ENCODE measurements at places on chromosomes 2 and 18.
A peak's percentile ranks its signal among the peaks of the same experiment; 100 is the strongest.

DNA sequence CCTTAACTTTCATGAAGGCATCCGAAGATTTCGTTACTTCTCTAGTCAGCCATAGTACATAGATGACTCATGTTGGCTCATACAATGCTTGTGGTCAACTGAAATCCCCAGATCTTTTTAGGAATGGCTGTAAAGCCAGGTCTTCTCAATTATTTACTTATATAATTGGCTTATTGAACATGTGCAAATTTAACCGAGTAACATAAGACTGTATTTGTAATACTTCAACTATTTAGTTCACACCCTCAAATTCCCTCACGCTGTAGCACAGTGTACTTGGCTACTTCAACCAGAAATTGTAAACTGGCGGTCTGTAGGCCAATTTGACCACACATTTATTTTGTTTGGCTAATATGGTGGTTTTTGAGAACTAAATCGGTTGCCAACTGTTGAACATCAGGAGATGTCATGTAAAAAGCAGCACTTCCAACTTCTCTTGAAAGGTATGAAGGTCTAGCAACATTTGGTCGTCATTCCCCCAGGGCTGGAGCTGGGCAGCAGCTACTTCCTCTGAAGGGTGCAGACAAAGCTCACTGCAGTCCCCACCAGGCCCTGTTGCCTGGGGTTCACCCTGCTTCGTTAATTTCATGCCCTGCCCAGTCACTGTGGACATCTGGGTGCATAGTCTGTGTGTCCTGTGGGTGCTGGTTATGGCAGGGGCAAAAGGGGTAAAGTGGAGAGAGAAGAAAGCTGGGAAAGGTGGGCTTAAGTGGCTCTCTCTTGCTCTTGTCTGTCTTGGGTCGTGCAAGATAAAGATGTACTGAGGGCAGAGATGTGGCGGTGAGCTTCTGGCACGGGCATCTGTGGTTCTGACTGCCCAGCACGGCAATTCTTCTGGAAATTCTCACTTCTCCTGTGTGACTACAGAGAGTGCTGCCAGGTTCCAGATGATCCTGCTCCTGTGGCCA, 3.2 kb upstream of the SH3RF3 start:
- DNase-seq: no peak

- DNase-seq: no peak
Observed at GRCh38 chr2:161576421-161576820, 47.8 kb upstream of the SLC4A10 start.

DNA sequence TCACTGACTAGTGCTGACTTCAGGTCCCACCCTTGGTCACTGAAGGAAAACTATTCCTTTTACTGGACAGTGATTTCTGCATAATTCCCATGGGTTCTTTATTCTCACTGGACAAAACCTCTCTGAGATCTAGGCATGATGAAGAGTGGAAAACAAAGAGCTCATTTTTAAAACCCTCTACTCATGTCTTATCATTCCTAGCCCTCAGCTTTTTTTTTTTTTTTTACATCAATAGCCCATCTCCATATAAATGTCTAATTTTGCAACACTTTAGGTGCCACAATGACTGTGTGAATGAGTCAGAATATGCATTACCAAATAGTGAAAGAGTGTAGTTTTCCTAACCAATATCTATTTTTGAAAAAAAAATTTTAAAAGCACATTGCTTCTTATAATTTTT, 74.8 kb downstream of the TCF4 start:
- DNase-seq: no peak

- DNase-seq: no peak
Observed at GRCh38 chr2:118322406-118322805, 234.1 kb downstream of the INSIG2 start.

GRCh38 chr2:181836583-181836982, 54.9 kb upstream of the ITPRID2 start:
- no peak for DNase-seq

DNA sequence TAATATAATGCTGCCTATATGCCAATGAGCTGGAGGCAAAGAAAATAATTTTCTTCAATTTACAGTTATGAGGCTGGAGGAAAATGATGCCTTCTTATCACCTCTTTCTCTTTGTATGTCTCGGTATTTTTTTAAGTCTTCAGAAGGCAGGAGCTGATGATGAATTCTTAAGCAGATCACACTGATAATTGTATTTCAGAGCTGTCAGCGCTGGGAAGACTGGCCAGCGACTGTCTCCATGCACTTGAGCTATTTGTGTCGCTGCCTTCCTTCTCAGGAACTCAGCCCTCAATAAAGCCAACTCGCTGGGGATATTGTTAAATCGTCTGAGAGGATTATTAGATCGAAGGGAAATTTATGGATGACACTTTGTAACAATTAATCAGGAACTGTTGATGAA, 40.3 kb downstream of the PTGR3 start:
- DNase-seq: no peak

- peak; percentile 63 for DNase-seq
Observed at GRCh38 chr18:21897811-21898210, 157.2 kb downstream of the MIB1 start.

DNA sequence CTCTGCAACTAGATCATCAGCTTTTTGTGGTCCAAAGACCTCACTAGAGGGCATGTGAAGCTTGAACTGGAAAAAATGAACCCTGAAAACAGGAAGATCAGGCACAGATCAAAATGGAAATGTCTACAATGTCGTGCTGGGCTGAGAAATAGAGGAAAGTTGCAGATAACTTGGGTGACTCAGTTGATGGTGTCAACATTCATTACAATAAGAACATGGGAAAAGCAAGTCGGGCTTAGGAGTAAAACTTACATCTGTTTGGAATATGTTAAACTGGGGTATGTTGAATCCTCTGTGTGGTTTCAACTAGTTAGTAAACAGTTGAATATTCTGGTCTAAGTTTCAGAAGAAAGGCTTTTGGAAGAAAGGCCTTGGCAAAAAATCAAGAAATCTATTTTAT, 940.4 kb downstream of the ERBB4 start:
- DNase-seq: no peak

DNA sequence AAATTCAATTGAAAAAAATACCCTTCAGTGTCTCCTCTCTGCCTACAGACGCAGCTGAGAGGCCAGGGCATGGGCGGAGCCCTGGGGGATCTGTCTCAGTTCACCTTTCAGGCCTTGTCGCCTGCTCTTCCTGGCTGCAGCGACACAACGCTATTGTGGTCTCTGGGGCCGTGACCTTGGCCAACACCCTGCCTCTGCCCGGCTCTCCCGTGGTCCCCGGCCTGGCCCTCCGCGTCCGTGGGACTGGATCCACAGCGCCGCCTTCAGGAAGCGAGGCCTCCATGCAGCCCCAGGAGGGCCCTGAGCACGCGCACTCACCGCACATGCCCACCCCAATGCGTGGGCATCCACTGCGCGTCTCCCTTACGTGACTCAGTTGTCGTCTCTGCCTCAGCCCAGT, 81.1 kb downstream of the MRPS9 start:
- peak; percentile 21 for DNase-seq

DNA sequence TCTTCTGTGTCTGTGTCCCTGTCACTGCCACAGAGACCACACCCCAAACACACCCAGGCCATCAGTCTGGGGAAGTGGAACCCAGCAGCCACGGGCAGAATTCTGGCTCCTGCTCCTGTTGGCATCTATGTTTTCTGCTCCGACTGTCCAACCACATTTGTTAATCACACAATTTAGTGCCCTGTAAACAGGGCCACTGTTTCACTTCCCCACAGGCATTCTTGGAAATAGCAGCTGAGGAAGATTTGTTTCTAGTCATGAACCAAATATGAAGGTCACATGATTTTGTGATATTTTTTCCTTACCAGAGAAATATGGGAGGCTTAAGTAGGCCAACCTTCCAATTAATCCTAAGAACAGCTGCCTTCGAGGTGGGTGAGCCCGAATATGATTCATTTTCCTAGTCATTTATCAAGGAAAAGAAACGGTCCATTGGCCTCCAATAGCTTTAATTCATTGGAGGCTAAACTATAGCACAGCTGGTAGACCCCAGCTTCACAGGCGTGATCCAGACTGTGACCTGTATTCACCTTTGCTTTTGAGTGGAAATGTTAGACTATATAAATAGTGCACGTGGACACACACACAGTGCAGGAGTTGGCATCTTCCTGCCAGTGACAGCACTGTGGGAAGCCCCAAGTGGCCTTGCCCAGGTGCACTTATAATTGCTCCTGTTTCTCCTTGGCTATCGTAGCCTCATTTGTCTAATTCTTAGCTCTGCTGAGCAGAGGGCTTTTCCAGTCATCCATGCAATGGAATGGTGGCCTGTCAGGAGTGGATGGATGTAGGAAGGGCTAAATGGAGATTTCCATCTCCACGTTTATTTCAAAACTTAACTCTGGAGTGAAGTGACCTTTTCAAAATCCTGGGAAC, 267.9 kb downstream of the LPIN1 start:
- DNase-seq: no peak

GRCh38 chr2:217289907-217290280, 430.0 kb upstream of the TNP1 start:
- DNase-seq: peak; percentile 32

GRCh38 chr2:135586148-135586547, 54.9 kb downstream of the R3HDM1 start:
- DNase-seq: peak; percentile 4

- DNase-seq: no peak
Observed at GRCh38 chr18:11868230-11868629, 17.0 kb downstream of the CHMP1B start.

DNA sequence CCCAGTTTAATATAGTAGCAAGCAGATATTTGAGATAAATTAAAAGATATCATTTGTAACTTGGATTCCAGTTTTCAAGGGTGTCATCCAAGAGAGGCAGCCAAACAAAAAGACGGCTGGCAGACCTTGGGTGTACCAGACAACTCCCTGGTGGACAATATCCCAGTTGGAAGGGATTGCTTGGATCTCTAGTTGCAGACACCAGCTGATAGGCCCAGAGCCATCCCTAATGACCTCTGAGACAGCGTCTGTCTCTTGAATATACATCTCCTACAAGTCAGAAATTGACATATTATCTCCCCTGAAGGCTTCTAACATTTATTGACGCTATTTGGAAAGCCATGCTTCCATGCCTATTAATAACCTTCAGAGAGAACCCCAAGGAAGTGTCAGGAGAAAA, 67.7 kb downstream of the ACVR1 start:
- DNase-seq: no peak

GRCh38 chr18:49212819-49213218, 247.6 kb downstream of the DYM start:
- no peak for DNase-seq

GRCh38 chr2:61662990-61663389, 124.8 kb upstream of the XPO1 start:
- DNase-seq: no peak

GRCh38 chr2:190794377-190794776, 86.2 kb upstream of the GLS start:
- no peak for DNase-seq

GRCh38 chr2:238908960-238909951, 61.4 kb downstream of the TWIST2 start:
- DNase-seq: no peak

- DNase-seq: no peak
Observed at GRCh38 chr2:27932396-27932795, 41.9 kb downstream of the BABAM2 start.

DNA sequence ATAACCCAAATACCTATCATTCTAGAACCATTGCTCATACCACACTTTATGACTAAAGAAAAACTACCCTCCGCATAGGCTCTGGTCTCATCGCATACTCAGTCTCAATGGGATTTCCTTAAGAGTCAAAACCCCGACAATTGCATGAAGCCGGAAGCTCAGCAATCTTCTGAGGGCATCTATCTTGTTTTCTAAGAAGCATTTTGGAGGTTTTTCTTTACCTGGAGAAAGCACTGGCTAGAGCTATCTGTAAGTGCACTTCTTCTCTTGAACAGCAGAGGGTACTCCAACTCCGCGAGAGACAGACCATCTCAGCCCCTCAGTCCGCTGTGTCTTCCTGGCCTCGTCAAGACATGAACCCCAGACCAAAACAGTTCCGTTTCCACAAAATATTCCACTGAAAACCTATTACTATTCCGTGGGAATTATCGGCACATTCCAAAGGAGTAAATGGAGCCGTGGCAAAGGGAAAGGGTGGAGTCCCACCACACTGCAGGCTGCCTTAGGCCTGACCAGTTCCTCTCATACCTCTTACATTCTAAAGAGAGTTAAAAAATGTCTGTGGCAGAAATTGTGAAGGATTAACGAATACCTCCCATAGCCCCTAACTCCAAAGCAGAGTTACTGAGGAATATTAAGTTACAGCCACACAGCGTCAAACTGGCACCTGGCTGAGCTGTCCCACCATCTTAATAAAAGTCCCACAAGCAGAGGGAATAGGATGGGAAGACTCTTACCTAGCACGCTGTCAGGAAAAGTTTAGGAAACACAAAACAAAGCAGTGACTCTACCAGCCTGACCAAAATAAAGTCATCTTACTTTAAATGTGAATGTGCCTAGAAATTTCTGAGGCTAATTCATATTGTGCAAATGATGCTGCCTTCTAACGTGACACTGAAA, 325.6 kb upstream of the VRK2 start:
- DNase-seq: peak; percentile 69

GRCh38 chr2:183001948-183002347, 36.3 kb downstream of the NCKAP1 start:
- no peak for DNase-seq

GRCh38 chr2:238999291-238999741, 151.4 kb downstream of the TWIST2 start:
- DNase-seq: no peak

DNA sequence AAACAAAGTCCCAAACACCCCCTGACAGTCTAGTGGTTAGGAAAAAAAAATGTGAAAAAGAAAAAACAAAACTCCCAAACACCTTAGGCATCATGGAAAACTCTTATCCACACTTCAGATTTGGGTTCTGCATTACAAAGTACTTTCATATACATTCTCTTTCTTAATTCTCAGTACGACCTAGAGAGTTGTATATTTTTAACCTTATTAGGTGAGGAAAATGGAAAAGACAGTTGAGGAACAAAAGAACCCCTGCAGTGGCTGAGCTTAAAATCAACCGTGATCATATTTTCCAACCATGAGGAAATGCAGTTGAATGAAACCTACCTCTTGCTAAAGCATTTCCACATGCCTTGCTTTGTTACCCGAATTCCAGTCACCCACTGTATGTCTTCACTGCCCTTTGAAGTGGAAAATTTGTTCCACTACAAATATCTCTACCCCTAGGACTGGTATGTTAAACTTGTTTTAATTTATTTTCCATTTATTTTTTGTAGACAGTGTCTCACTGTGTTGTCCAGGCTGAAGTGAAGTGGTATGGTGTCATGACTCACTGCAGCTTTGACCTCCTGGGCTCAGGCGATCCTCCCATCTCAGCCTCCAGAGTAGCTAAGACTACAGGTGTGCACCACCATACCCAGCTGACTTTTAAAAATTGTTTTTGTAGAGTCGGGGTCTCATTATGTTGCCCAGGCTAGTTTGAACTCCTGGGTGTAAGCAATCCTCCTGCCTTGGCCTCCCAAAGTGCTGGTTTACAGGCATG, 56.9 kb upstream of the LPIN2 start:
- DNase-seq: no peak

GRCh38 chr2:197560146-197560665, 44.3 kb downstream of the MOB4 start:
- DNase-seq: no peak

DNA sequence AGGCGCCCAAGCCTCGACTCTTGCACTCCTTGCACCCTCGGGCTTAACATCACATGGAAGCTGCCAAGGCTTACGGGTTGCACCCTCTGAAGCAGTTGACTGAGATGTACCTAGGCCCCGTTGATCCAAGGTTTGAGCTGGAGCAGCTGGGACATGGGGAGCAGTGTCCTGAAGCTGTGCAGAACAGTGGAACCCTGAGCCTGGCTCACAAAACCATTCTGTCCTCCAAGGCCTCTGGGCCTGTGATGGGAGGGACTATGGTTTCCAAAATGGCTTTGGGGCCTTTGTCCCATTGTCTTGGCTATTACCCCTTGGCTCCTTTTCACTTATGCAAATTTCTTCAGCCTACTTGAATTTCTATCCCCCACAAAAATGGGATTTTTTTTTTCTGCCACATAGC, 454.0 kb downstream of the PIK3C3 start:
- DNase-seq: no peak

Measured in neuronal stem cell (in vitro differentiated cells).